ENCODE measurements at places on chromosomes 3 and 15.
A peak's percentile ranks its signal among the peaks of the same experiment; 100 is the strongest.

GRCh38 chr15:67181221-67181639, 73.2 kb downstream of the AAGAB start:
- H3K27me3 ChIP-seq = no peaks in the 10 kb centered on the region
- peaks cover 3% of the 10 kb centered on the region for H3K36me3 ChIP-seq
- DNase-seq = no peak
- H3K27ac ChIP-seq = no peak overlapping the region
- peaks cover 21% of the 10 kb centered on the region for H3K4me1 ChIP-seq

GRCh38 chr15:98147415-98147814, 186.9 kb downstream of the ARRDC4 start:
- H3K4me1 ChIP-seq = no peaks in the 10 kb centered on the region
- H3K4me3 ChIP-seq = no peak overlapping the region
- no peak overlapping the region for H3K27ac ChIP-seq
- H3K27me3 ChIP-seq = no peaks in the 10 kb centered on the region

DNA sequence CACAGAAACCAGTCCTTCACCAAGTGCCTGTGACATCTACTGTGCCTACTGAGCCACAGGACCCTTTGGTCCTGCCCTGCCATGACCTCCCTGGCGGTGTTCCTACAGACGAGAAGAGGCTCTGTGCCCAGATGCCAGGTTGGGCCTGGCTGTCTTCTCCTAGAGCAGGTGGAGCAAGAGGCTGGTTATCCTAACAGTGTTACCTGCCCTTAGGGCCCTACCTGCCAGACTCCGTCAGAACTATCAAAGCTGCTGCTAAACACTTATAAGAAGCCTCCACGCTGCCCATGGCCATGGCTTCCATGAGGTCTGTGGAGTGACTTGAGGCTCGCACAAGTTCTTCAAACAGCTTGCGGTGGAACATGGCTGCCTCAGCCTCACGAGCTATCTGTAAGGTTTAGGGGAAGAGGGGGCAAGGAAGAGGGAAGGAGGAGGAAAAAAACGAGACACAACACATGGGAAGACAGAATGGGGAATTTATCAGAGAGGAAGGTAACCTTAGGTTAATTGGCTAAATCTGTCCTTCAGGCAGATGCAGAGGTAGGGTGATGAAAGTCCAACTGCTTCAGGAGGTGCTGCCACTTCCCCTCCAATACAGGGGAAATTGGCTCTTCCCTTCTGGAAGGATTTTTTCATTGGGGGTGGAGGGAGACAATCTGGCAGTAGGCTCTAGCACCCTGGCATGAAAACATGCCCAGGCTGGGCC, 5.4 kb upstream of the GRAMD2A start:
- peaks cover 2% of the 10 kb centered on the region for H3K27me3 ChIP-seq
- peaks cover 96% of the 10 kb centered on the region for H3K36me3 ChIP-seq
- no peak overlapping the region for H3K4me3 ChIP-seq

DNA sequence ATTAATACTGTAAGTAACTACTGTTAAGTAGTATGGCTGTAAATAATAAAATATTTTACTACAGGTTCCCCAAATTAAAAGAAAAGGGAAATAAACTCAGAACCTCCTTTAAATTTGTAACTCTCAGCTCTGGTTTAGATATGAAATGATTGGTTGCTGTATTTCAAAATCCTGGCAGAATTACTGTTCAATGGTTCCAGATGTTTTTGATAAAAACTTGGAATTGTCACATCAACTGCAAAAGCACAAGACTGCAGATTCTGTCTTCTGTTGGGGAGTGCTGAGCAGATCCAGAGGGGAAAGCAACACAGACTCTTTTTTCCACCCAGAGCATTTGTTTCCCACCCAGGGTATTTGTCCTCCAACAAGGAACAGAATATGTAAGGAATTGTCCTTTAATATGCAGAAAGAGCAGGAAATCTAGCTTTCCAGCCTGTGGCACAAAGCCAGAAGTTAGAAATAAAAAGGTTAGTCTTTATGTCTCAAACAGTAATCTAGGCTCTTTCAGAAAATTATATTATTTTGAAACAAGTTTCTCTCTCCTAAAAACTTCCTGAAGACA, 178.1 kb downstream of the KLHL25 start:
- H3K27ac ChIP-seq = no peak overlapping the region
- H3K4me3 ChIP-seq = no peak overlapping the region
- peaks cover 18% of the 10 kb centered on the region for H3K4me1 ChIP-seq
- DNase-seq = no peak
- H3K36me3 ChIP-seq = no peaks in the 10 kb centered on the region

- peaks cover 33% of the 10 kb centered on the region for H3K36me3 ChIP-seq
- H3K27me3 ChIP-seq = no peaks in the 10 kb centered on the region
These were observed 506 bp upstream of the ATP1B3 start for GRCh38 chr3:141875893-141876380.

GRCh38 chr3:156577736-156578135, 22.8 kb upstream of the SSR3 start:
- H3K27me3 ChIP-seq = peaks cover 10% of the 10 kb centered on the region
- H3K36me3 ChIP-seq = no peaks in the 10 kb centered on the region
- H3K27ac ChIP-seq = no peak overlapping the region
- no peak overlapping the region for H3K4me3 ChIP-seq
- DNase-seq = no peak

DNA sequence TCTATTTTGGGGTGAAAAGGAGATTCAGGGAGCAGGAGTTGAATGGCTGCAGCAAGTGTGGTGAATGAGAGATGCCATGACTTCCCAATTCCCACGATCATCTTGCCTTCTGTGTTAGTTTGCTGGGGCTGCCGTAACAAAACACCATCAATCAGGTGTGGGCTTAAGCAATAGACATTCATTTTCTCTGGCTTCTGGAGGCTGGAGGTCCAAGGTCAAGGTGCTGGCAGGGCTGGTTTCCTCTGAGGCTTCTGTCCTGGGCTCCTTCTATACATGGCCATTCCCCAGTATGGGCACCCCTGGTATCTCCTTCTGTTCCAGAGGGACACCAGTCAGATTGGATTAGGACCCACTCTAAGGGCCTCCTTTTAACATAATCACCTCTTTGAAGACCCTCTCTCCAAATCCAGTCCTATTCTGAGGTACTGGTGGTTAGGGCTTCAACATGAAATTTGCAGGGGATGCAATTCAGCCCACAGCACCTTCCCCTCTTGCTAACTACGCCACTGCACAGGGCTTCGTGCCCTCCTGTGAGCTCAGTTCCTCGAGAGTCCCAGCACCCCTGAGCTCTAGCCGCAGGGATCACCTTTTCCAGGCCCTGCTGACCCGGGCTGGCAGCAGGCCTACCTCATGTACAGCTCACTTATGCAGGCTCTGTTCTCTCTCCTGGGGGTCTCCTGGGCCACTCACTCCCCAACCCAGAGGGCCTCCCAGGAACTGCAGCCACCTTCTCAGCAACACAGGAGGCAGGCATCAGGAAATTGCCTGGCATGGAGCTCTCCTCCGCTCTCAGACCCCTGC, 37.3 kb upstream of the SLC6A11 start:
- H3K36me3 ChIP-seq = no peaks in the 10 kb centered on the region
- H3K27me3 ChIP-seq = peaks cover 23% of the 10 kb centered on the region
- DNase-seq = no peak
- H3K4me3 ChIP-seq = no peak overlapping the region
- no peak overlapping the region for H3K27ac ChIP-seq

DNA sequence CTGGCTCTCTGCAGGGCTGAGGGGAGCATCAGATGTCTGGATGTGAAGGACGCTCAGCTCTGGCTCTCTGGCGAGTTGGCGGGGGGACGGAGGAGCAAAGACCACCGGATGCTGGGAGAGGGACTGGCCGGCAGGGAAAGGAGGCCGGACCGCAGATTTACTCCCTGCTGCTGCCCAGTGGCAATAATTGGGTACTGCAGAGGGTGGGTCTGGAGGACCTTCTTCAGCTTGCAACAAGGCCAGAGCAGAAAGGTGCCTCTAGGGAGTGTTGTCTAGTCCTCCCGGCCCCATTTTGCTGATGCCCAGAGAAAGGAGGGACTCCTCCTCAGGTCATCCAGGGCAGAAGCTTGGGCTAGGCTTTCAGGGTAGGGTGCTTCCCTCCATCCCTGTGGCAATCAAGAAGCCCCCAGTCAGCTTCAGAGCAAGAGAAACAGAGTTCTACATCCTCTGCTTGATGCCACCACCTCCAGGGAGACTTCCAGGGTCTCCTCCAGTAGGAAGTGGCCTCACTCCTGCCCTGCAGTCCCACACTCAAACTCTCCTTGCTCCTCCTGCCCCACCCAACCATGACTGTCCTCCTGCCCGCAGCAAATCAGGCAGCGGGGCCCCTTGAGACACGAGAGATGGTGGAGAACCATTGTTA, 20.3 kb upstream of the CSPG4 start:
- no peak overlapping the region for H3K27ac ChIP-seq
- H3K27me3 ChIP-seq = peaks cover 18% of the 10 kb centered on the region
- peaks cover 13% of the 10 kb centered on the region for H3K4me1 ChIP-seq

GRCh38 chr3:72275331-72275751, 490.4 kb upstream of the PROK2 start:
- no peak overlapping the region for H3K27ac ChIP-seq
- H3K4me1 ChIP-seq = peaks cover 29% of the 10 kb centered on the region
- H3K36me3 ChIP-seq = no peaks in the 10 kb centered on the region
- no peak overlapping the region for H3K4me3 ChIP-seq
- DNase-seq = no peak

- H3K4me1 ChIP-seq = no peaks in the 10 kb centered on the region
- H3K27me3 ChIP-seq = no peaks in the 10 kb centered on the region
- H3K27ac ChIP-seq = no peak overlapping the region
- DNase-seq = no peak
- no peak overlapping the region for H3K4me3 ChIP-seq
- H3K36me3 ChIP-seq = peaks cover 3% of the 10 kb centered on the region
These were observed 31.2 kb upstream of the TMOD3 start for GRCh38 chr15:51798281-51798680.

- H3K27ac ChIP-seq = no peak overlapping the region
- H3K36me3 ChIP-seq = no peaks in the 10 kb centered on the region
- no peaks in the 10 kb centered on the region for H3K4me1 ChIP-seq
- peaks cover 11% of the 10 kb centered on the region for H3K27me3 ChIP-seq
- no peak for DNase-seq
- no peak overlapping the region for H3K4me3 ChIP-seq
These were observed 983.6 kb upstream of the NR2F2 start for GRCh38 chr15:95346721-95347475.

DNA sequence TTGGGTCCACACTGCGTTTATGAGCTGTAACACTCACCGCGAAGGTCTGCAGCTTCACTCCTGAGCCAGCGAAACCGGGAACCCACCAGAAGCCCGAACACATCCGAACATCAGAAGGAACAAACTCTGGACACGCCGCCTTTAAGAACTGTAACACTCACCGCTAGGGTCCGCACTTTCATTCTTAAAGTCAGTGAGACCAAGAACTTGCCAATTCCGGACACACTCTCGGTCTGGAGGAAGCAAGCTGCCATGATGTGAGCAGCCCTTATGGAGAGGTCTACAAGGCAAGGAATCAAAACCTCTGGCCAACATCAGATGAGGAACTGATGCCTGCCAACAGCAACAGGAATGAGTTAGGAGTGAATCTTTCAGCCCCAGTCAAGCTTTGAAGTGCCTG, 62.9 kb downstream of the SLC28A2 start:
- peaks cover 8% of the 10 kb centered on the region for H3K27me3 ChIP-seq
- no peak overlapping the region for H3K4me3 ChIP-seq
- H3K4me1 ChIP-seq = no peaks in the 10 kb centered on the region
- no peak for DNase-seq
- H3K27ac ChIP-seq = no peak overlapping the region
- H3K36me3 ChIP-seq = no peaks in the 10 kb centered on the region

GRCh38 chr3:170555329-170555728, 30.5 kb downstream of the SLC7A14 start:
- no peak for DNase-seq
- H3K27me3 ChIP-seq = peaks cover 25% of the 10 kb centered on the region
- no peaks in the 10 kb centered on the region for H3K4me1 ChIP-seq
- H3K27ac ChIP-seq = no peak overlapping the region
- H3K4me3 ChIP-seq = no peak overlapping the region
- H3K36me3 ChIP-seq = no peaks in the 10 kb centered on the region

GRCh38 chr3:194808640-194809097, 123.0 kb downstream of the FAM43A start:
- H3K27me3 ChIP-seq = peaks cover 11% of the 10 kb centered on the region
- H3K27ac ChIP-seq = no peak overlapping the region
- no peaks in the 10 kb centered on the region for H3K36me3 ChIP-seq
- peaks cover 4% of the 10 kb centered on the region for H3K4me1 ChIP-seq

- peak overlapping the region; percentile 49 for H3K4me3 ChIP-seq
- H3K27me3 ChIP-seq = no peaks in the 10 kb centered on the region
These were observed 258.7 kb upstream of the TGFBR2 start for GRCh38 chr3:30347679-30348216.

DNA sequence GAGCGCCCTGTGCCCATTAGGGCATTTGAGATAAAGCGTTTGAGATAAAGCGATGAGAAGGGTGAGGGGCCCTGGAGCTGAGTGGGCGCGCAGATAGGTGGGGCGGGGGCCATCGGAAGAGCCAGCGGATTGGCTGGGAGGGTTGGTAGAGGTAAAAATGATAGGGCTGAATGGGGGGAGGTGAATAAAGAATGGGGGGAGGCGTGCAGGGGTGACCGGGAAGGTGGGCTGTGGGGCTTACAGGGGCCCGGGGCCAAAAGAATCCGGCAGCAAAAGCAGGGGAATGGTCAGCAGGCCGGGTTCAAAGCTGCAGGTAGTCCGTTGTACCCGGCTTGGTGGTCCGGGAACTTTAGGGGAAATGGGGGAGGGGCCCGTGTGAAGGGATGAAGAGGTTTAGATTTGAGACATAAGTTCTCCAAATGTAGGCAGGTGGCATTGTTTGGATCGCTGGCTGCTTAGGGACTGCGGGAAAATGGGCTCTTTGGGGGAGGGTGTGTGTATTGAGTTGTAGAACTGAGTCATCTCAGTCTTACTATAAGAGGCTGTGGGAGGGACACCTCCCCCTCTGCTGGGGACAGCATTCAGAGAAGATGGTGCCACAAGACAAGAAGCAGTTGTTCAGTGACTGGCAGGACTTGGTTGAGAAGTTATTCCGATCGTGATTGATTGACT, 610 bp downstream of the ARID3B start:
- peaks cover 26% of the 10 kb centered on the region for H3K36me3 ChIP-seq
- peak overlapping the region; percentile 98 for H3K4me3 ChIP-seq
- H3K4me1 ChIP-seq = peaks cover 63% of the 10 kb centered on the region
- peak overlapping the region; percentile 88 for H3K27ac ChIP-seq
- DNase-seq = peak; percentile 65
- no peaks in the 10 kb centered on the region for H3K27me3 ChIP-seq

- H3K4me3 ChIP-seq = no peak overlapping the region
- no peaks in the 10 kb centered on the region for H3K36me3 ChIP-seq
These were observed 42.9 kb downstream of the MUC4 start for GRCh38 chr3:195768831-195769303.

- H3K4me1 ChIP-seq = peaks cover 43% of the 10 kb centered on the region
- no peak overlapping the region for H3K27ac ChIP-seq
- no peak for DNase-seq
- no peaks in the 10 kb centered on the region for H3K36me3 ChIP-seq
These were observed 152.9 kb downstream of the SLCO3A1 start for GRCh38 chr15:92006186-92007028.
